ENCODE measurements at places on chromosomes 13 and 19.

DNA sequence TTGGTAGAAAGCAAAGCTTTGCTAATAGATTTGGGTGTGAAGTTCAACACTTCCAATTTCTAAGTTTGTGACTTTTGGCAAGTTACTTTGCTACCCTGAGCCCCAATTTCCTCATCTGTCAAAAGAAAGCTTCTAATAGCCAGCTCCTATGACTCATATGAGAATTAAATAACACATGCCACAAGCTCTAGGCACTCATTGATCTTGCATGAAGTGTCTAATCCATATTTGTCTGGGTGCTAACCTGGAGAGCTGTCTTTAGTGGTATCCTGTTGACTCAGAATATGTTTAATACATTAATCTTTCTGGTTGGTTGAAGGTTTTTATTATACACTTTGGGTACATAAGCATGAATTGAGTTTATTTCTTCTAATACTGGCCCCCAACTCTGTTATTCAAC lies 188.8 kb downstream of the POSTN start:
- no peak for DNase-seq

DNA sequence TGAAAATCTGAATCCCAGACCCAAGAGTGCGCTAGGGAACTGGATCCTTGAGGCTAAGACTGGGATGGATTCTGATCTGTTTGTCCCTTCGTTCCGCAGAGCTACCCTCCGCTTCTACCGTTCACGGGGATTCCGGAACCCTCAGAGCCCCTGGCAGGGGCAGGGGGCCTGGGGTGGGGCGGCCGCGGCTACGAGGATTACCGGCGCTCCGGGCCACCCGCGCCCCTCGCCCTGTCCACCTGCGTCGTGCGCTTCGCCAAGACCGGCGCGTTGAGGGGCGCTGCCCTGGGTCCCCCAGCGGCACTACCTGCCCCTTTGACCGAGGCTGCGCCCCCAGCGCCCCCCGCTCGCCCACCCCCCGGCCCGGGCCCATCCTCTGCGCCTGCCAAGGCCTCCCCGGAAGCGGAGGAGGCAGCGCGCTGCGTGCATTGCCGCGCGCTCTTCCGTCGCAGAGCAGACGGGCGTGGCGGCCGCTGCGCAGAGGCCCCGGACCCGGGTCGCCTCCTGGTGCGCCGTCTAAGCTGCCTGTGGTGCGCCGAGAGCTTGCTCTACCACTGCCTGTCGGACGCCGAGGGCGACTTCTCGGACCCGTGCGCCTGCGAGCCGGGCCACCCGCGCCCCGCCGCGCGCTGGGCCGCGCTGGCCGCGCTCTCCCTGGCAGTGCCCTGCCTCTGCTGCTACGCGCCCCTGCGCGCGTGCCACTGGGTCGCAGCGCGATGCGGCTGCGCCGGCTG lies 7.1 kb downstream of the SPRED3 start:
- DNase-seq = no peak

GRCh38 chr19:35240327-35240726 lies 8.5 kb upstream of the LSR start:
- DNase-seq = no peak

- DNase-seq = no peak
These were observed 16.8 kb downstream of the ZNF83 start for GRCh38 chr19:52621376-52621775.

DNA sequence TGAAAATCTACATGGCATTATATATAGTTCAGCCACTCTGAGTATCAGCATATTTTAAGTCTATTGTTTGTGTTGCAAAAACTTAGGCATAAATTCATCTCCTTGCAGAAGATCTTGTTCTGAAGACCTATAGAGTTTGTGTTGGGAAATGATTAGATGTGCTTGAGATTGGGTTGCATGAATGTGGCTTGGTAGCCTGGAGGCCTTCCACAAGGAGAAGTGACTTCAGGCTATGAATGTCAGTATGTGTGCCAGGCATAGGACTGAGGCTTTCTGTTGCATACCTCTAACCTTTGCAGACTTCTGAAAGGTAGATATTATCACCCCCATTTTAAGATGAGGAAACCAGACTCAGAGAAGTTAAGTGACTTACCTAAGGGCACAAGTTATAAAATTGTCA lies 188.6 kb downstream of the OLFM4 start:
- no peak for DNase-seq

GRCh38 chr13:87274209-87274819 lies 396.9 kb upstream of the SLITRK5 start:
- DNase-seq = no peak

DNA sequence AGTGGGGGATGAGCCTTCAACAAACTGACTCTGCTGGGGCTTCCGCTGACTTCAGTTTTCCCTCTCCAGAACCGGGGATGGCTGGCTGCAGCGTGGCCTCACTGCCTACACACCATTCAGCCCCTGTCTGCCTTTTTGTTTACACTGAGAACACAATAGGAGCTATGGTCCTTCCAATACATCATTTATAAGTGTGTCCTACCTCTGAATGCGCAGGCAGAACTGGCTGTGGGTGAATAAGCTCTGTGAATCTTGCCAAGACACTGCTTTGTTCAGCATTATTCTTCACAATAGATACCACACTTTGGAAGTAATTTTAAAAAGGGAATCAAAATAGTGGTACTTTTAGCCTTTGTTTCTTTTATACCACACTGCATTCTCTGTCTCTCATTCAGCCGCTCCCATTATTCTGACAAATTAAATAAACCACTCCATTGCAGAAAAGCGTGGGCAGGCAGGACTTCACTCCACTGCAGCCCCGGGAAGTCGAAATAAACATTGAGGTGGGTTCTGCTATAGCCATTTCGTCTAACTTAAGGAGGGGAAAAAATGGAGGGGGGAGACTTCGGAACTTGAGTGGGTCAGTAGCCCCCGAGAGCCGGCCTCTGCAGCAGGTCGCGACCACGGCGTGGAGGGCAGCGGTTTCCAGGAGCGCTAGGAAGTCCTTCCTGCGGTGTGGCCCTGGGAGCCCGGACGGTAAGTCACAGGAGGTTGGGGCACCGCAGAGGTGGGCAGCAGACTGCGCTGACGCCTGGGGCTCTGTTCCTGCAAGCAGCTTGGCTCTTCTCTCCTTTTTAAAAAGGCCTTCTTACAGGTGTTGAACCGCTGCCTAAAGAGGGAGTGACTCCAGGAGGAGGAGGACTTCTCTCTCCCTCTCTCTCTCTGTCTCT lies 94.8 kb upstream of the SOX1 start:
- no peak for DNase-seq

GRCh38 chr13:26019881-26020870 lies 31.6 kb downstream of the SHISA2 start:
- no peak for DNase-seq

- DNase-seq = no peak
These were observed 13.8 kb downstream of the ZNF93 start for GRCh38 chr19:19914596-19914995.

DNA sequence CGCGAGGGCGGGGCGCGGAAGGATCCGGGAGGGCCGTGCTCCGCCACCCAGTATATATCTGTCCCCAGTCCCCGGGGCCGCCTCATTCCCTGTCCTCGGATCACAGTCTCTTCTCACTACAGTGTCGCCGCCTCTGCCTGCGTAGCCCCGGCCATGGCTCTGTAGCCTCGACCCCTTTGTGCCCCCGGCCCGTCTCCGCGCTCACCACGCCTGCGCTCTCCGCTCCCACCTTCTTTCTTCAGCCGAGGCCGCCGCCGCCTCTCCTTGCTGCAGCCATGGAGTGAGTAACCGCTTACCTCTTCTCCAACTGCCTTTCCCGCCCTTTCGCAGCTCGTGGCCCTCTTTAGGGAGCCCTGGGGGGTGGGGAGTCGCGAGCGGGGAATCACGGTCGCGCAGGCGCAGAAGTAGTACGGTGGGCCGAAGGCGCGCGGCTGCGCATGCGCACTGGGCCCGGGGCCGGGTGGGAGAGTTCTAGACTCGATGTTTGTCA lies at the start of the genes ATF5 and NUP62:
TSS of gene ATF5 (plus strand) at position 85 of the 490 bp plus-strand sequence. CDS start 1,646 bp downstream, outside the sequence.
TSS of gene NUP62 (minus strand) at position 384 of the 490 bp plus-strand sequence. CDS start 19,697 bp downstream, outside the sequence.
- peak; percentile 82 for DNase-seq

DNA sequence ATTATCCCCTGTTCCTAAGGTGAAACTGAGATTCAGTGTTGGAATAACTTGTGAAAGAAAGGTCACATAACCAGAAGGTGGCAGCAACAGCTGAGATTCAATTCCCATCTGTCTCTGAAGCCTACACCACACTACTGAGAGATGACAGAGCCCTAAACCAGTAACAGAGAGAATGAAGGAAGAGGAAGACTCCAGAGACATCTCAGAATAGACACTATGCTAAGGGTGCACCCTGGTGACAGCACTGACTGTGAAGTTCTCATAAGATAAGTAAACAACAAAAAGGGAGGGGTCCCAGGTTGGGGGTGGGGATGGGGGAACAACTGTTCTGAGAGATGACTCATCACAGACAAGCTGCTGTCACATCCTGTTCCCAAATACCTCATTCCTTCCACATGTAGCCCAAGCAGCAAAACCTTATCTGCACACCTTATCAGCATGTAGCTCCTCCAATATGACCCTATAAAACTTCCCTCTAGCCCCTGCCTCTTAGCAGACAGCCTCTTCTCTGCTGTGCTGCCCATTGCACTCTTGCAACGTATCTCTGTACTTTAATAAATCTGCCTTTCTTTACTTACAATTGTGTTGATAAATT lies 46.5 kb downstream of the UTP14C start:
- no peak for DNase-seq

DNA sequence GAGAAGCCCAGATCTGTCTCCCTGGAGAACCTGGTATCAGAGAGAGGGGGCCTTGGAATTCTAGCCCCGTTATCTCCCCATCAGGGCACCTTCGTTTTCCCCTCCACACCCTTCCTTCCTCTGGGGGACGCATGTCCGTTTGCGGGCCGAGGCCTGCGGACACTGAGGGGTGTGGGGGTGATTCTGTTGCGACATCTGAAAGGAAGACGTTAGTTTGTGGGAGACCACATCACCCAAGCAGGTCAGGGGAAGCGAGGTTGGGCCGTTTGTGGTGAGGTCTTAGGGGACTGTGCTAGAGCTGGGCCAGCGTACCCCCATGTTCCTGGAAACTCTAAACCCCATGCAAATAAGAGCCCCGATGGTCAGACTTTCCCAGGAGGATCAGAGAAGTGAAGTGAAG lies 3.7 kb upstream of the HSH2D start:
- DNase-seq = no peak

- no peak for DNase-seq
These were observed 214.3 kb downstream of the FOXO1 start for GRCh38 chr13:40452038-40452666.

- peak; percentile 1 for DNase-seq
These were observed 717 bp downstream of the SPRYD7 start for GRCh38 chr13:49935171-49936074.

DNA sequence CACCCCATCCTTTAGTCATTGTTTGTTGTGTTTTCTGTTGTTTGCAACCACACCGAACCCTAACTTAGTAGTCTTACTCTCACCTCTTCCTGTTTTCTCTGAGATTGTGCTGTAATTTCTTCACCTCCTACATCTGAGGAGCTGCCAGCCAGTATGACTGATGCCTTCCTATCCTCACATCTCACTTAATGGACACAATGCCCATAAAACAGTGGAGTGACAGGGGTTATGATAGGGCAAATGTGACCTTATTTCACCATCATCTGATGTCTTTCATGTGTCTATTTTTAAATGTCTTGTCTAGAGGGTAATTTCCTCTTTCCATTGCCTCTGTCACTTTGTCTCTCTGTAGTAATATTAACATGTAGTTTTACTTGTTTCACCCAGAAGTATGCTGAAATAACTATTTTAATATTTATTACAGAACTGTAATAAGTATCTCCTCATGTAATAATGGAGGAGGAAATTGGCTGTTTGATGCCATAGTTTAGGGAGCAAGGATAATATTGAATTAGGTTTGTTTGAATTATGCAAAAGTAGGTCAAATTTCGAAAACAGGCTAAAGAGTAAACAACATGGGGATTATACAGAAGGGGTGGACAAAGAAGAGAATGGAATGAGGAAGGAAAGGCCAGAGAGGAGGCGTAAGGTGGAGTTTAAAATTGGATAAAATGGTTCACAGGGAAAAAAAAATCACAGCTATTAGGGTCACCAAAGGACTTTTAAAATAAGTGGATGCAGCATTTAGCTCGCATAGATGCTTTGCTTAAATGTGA lies 103.5 kb upstream of the SPRY2 start:
- DNase-seq = no peak

DNA sequence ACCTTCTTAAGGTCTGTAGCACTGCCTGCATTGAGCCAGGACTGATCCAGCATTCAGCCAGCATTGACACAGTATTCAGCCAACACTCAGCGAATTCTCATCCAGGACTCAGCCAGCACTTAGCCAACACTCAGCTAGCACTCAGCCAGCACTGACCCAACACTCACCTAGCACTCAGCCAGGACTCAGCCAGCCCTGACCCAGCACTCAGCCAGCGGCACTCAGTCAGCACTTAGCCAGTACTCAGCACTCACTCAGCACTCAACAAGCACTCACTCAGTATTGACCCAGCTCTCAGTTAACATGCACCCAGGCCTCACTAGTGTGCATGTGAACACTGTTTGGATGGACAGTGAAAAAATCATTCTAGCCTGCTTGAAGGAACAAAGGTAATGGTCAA lies 55.0 kb downstream of the TSHZ3 start:
- DNase-seq = no peak

- peak; percentile 37 for DNase-seq
These were observed 54.7 kb downstream of the ZNF787 start for GRCh38 chr19:56066152-56067023.

DNA sequence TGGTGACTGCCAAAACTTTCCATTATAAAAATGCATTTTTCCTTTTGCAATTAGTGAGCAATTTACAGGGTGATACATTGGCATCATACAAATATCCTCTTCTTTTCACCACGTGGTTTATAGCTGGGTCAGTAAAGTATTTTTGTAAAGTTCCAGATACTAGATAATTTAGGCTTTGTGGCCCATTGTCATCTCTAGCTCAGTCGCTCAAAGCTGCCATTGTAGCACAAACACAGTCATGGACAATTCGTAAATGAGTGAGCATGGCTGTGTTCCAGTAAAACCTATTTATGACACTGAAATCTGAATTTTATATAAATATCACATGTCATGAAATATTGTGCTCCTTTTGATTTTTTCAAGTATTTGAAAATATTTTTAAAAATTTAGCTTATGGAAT lies 162.9 kb downstream of the USP12 start:
- DNase-seq = no peak

DNA sequence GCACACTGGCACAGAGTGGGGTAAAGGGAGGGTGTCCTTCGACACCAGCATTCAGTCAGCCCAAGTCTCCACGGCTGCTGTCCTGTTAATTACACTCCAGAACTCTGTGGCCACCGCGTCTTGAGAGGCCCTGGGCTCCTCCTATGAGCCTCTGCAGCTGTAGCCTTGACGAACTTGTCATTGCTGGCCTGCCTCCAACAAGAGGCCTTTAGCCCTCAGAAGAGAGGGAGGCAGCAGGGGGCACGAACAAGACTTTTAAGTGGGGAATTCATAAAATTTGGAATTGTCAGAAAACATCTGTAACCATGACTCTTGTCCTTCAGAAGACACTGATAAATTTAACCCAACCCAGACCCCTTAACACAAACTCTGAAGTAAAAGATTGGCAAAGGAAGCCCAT lies 241.9 kb downstream of the UQCRFS1 start:
- no peak for DNase-seq

- no peak for DNase-seq
These were observed 261.5 kb upstream of the STARD13 start for GRCh38 chr13:33547035-33547434.

Measured in stimulated activated CD8-positive, alpha-beta memory T cell treated with anti-CD3 and anti-CD28 coated beads, Interleukin-7, amount 100 ng/mL, for 1 hour (primary cell).